ENCODE measurements at places on chromosomes 1 and 21.
A peak's percentile ranks its signal among the peaks of the same experiment; 100 is the strongest.

DNA sequence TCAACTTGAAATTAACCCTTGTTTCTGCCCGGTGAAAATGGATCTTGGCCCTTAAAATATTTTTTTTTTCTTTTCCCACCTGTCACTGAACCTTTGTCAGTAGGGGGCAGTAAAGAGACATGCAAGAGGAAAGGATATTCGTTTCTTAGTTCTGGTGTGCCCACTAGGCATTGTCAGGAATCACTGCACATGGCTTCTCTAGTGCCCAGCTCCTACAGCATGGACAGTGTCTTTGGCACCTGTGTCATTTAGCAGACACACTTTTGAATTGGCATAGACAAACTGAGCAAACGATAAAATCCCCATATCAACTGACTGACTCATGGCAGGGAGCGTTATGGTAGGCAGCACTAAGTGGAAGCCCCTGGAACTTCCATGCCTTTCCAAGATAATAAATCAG, 1048.1 kb downstream of the BRINP3 start:
- peak; percentile 19 for DNase-seq

GRCh38 chr1:198201956-198202784, 45.4 kb downstream of the NEK7 start:
- no peak for DNase-seq

DNA sequence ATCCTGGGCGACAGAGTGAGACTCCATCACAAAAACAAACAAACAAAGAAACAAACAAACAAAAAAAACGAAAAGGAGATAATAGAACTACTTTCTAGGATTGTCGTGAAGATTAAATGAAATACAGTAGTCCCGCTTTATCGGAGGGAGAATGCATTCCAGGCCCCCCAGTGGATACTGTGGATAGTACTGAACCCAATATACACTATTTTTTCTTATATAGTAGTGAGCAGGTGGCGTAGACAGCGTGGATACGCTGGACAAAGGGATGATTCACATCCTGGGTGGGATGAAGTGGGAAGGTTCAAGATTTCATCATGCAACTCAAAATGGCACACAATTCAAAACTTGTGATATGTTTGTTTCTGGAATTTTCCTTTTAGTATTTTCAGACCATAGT, 8.0 kb downstream of the SLC35F3 start:
- no peak for DNase-seq

DNA sequence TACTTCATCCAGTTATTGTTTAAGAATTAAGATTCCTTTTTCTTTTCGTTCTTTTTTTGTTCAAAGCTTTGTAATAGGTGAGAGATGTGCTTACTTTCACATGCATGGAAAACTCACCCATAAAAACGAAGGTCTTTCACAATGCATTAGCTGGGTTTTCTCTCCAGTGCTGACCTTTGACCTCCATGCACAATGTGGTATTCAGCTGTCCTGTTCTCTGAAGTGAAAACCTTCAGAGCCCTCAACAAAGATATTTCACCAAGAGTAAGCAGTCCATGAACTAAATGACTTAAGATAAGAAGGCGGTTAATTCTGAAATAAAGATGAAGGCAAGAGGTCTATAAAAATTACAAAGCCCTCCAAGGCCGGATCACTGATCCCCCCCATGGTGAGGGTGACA, 77.1 kb upstream of the IPO9 start:
- no peak for DNase-seq

DNA sequence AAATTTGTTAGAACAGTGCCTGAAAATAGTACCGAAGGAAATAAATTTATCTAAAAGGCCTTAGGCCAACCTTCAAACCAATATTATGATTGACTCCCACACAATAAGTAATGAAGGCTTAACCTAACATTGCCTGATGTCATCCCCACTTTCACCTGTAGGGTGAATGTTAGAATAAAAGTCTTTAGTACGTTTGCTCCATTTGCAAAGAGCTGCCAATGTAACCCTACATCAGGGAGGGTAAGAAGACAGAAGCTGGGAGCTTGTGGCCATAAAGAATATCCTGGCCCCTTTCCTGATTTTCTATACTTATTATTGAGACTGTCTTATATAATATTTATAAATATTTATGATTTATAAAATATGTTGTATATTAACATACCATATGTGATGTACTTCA, 661.8 kb upstream of the CXADR start:
- DNase-seq = no peak

GRCh38 chr1:228955691-228956090, 220.4 kb downstream of the RHOU start:
- peak; percentile 50 for DNase-seq

- DNase-seq = no peak
Observed at GRCh38 chr1:57420981-57421785, 2.7 kb downstream of the DAB1 start.

DNA sequence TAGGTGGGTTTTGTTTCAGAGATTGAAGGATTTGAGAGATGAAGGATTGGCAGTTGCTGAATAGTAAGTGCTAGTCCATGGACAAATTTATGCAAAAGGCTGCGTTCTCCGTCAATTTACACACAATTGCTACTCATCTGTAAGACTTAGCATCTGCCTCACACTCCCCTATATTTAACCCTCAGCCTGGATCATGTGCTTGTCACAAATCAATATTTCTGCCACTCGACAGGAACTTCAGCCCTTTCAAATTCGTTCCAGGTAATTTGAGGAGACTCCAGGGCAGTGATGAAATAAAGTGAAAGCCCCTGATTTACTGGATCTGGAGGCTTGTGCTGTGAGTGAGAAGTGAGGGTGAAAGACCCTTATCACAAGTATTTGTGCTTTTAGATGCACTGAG, 105.6 kb upstream of the UBE2U start:
- DNase-seq = no peak

DNA sequence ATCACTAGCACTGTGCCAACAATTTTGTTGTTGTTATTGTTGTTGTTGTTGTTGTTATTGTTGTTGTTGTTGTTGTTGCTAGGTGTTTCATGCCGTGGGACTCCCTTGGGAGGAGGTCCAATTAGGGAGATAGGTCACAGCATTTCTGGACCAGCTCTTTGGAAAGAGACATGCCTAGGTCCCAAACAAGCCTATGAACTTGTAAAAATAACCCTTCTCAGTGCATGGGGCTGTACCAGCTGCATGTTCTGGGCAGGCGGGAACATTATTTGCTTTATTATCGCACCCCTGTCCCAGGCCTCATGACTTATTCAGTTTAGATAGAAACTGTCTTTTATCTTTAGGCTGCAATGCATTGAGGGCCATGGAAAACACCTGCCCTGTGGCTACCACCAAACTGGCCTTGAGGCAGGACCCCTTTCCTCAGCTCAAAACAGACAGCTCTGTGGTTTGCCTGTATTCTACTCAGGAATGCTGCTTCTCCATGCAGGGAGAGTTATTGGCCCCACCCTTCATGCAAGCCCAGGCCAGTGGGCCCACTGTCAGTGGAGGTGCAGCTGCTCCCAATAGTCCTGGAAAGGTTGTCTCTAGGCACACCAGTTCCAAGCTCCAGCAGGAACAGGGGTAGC, 386.5 kb upstream of the BRINP3 start:
- DNase-seq = no peak

- DNase-seq = no peak
Observed at GRCh38 chr1:204272505-204272904, 58.7 kb upstream of the GOLT1A start.

DNA sequence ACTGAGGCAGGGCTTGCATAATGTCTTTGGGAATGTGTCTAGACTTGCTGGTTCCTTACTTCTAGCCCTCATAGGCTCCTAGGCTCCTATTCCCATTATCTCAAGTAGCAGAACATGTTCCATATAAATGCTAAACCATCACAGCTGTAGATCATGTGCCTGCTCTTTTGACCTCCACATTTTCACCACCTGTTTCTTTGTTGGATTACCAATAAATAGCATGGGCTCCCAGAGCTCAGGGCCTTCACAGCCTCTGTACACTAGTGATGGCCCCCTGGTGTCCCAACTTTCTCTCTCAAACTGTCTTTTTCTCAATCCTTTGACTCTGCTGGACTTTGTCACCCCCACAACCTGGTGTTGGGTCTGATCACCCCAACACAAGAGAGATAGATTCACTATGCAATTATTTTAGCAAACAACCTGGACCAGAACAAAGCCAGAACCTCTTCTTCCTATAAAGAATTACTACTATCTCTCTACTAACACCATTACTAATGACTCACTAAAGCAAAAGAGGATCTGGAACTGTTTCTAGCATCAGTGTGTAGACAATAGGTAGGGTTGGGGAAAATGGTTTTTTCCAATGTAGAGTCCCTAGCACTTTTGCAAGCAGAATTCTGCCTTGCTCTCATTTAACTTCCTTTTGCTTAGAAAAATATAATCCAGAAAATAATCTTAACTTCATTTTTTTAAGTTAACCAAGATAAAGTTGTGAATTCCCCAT, 51.7 kb downstream of the WLS start:
- DNase-seq = no peak

DNA sequence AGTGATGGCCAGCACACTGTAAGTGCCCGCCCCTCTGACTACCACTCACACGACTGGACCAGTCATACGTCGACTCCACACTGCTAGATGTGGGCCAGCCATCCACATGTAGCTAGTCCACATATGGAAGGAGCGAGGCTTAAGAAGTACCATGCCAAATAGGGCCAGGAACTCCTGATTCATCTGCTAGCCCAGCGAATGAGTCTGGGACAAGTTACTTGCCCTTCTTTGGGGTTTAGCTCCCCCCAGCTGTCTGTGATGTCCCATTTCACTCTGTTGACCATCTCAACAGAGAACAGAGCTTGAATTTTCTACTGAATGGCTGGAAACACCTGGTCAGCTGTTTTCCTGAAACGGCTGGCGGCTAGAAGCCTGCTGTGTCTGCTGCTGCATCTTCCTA, 5.8 kb downstream of the CSRP1 start:
- no peak for DNase-seq

- DNase-seq = no peak
Observed at GRCh38 chr1:209238356-209238755, 345.2 kb upstream of the CAMK1G start.

- DNase-seq = no peak
Observed at GRCh38 chr1:86082183-86082582, 74.4 kb downstream of the COL24A1 start.

DNA sequence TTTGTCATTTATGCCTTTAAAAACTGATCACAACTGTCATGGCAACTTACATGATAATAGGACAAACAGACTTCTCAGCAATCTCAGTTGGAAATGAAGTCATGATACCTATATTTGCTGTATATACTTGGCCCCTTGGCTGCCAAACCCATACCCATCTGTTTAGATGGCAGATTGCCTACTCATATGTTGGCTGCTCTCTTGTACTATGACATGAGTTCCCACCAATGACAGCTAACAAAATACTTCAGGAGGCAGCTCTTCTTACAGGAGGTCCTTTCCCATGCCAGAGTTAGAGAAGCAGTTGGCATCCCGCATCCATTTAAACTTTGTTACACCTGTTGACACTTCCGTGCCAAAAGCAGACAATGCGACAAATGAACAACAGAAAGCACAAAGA, 603.1 kb upstream of the ADGRL2 start:
- no peak for DNase-seq

DNA sequence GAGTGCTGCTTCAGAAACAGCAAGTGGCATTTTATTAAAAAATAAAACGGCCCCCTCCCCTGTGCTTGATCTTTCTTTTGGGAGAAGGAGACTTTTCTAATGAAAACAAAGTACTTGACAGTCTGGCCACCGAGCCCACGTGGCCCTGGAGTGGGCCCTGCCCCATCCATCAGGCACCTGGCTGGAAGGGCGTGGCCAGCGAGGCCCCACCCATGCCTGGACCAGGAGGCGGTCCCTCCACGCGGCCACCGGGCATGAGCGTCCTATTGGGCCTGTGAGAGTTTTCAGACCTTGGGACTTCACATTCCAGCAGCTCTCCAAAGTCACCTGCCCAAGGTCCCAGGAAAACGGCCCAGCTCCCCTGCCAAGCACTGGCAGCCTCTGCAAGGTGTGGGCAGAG, 144.7 kb downstream of the CASZ1 start:
- DNase-seq = no peak

DNA sequence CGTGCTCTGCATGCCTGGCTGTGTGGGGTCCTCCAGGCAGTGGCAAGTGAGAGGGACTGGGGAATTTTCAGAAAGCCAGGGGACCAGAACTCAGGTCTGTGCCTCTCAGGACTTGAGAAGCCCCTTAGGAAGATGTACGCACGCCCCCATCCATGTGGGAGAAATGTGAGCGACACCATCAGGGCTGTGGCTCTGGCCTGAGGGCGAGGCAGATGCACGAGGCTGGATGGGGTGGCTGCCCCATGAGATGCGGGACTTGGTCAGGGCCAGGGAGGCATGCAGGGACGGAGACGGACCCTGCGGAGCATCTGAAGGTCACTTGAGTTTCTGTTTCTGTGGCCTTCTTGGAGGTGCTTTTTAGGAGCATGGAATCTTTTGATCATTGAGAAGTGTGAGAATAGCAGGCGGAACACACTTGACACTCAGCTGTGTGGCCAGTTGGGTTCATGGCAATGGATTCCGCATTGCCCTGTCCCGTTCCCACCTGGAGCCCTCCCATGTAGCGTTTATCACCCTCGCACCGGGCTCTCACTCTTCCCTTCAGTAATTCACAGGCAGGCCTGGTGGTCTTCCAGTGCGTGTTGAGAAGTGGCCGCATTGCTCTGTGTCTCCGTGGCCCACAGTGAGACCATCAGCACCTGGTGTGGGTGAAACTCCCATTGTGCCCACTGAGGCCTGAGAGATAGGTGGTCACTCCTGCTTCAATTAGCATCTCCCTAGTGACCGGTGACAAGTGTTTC, 30.7 kb upstream of the ACTRT2 start:
- DNase-seq = peak; percentile 0

GRCh38 chr1:89429062-89429461, 65.2 kb downstream of the GBP6 start:
- peak; percentile 97 for DNase-seq

DNA sequence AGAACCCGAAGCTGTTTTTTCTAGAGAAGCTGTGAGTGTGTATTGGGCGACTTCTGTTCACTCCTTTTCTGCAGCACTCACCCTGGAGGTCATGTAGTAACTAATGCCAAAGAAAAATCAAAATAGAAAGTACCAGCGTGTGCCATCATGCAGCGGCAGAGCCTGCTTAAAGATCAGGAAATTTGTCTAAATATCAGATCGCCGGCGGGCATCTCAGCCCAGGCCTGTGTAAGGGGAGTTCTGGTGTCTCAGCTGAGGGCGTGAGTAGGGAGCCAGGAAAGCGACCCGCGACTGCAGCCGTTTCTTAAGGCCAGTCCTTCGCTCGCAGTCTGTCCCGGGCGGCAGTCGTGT, 768 bp downstream of the EDARADD start:
- no peak for DNase-seq

DNA sequence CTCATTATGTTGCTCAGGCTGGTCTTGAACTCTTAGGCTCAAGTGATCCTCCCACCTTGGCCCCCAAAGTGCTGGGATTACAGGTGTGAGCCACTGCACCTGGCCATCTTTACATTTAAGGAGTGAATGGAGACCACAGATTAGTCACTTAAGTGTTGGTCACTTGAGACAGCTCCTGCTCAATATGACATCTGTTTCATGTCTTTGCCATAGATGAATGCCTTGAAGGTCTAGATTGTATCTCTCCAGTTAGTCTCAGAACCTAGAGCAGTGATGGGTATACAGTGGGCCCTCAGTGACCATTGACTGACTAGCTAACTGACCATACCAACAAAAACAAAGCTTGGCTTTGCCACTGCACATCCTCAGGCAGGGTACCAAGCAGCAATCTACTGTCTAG, 15.3 kb downstream of the BCL9 start:
- no peak for DNase-seq

All from MV-4-11 (cell line).